Naive thymus-derived CD4-positive, alpha-beta T cell (primary cell): ENCODE measurements at places on chromosomes 16 and 17. TPM values are rescaled to one million over a fixed set of nuclear protein-coding genes. Genes with fewer than 3 reads are reported as not detected.

Gene CHD9NB
- not detected for total RNA-seq

Gene DPEP1
- not detected for total RNA-seq

DNA sequence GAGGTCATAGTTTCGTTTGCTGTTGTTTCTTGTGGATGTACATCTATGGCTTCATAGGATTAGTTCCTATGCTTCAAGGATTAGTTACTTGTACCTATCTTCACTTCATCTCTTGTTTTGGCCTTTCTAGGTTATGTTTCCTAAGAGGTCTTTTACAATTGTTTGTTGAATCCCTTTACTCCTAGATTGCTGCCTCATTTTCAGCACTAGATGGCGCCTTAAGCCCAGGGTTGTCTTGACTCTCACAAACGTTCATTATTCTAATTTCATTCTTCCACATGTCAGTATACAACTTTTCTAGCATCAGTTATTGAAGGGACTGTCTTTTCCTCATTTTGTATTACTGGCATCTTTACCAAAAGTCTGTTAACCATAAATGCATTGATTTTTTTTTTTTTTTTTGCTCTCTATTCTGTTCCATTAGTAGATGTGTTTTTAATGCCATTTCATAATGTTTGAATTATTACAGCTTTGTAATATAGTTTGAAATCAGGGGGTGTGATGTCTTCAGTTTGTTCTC lies 45.0 kb upstream of the NACA2 start:
- H3K4me3 ChIP-seq = no peak overlapping the region
- H3K27me3 ChIP-seq = no peaks in the 10 kb centered on the region
- H3K27ac ChIP-seq = no peak overlapping the region
- H3K4me1 ChIP-seq = no peaks in the 10 kb centered on the region
- no peaks in the 10 kb centered on the region for H3K36me3 ChIP-seq

Gene KRTAP3-2
- not detected for total RNA-seq

Gene CPHXL2
- total RNA-seq = not detected

DNA sequence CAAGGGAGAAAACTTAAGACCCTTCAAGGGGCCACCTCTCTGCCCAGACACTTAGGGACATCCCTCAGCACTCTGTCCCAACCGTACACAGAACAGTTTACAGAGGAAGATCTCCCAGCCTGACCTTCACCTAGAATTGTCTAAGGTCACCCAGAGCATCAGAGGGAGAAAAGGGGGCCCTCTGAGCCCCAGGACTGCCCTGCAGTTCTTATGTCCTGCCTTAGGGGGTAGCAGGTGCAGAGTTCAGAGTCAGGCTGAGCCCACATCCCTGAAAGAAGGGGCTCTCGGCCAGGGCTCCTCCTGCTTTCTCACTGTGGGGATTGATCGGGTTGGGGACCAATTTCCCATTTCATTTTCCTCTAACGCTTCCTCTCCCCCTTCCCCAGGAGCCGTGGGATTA lies 15.4 kb downstream of the CA4 start:
- no peak for DNase-seq
- peaks cover under 1% of the 10 kb centered on the region for H3K4me1 ChIP-seq
- H3K27ac ChIP-seq = no peak overlapping the region
- no peaks in the 10 kb centered on the region for H3K27me3 ChIP-seq
- H3K4me3 ChIP-seq = no peak overlapping the region

GRCh38 chr17:5355421-5356129 lies 63.9 kb downstream of the NUP88 start:
- peaks cover 14% of the 10 kb centered on the region for H3K36me3 ChIP-seq
- no peak overlapping the region for H3K27ac ChIP-seq
- no peak overlapping the region for H3K4me3 ChIP-seq

DNA sequence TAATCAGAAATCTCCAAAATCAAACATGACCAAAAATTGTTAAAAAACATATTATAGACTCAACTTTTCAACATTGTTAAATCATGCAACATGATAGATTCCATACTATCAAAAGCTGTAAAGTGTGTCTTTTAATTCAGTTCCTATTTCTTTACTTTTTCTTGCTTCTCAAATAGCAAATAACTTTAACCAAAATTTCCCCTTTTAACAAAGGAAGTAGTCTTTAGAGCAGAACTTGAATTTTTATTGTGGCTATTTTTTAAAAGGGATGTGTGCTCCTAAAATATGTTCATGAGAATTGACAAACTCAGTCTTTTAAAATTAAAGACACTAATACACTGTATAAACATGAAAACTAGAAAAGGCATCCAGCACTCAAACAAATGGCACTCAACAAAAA lies 49.1 kb downstream of the SPAG9 start:
- no peak overlapping the region for H3K4me3 ChIP-seq
- no peaks in the 10 kb centered on the region for H3K27me3 ChIP-seq
- no peaks in the 10 kb centered on the region for H3K36me3 ChIP-seq
- no peak overlapping the region for H3K27ac ChIP-seq

DNA sequence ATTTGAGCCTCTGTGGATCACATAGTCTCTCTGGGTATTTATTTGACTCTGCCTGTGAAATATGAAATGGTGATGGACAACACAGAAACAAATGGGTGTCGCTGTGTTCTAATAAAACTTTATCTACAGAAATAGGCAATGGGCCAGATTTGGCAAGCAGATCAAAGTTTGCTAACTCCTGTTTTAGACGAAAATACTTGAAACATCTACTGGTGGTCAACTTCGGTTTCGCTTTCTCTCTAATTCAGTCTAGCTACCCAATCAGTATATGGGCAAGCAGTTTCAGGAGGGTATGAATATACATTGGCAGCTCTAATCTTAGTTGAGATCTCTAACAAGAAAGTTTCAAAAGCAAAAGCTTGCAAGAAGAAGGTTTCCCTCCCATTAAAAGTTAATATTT lies 60.1 kb upstream of the DYNLRB2 start:
- H3K4me1 ChIP-seq = no peaks in the 10 kb centered on the region
- H3K36me3 ChIP-seq = no peaks in the 10 kb centered on the region
- no peak overlapping the region for H3K4me3 ChIP-seq
- no peaks in the 10 kb centered on the region for H3K27me3 ChIP-seq

Gene CLEC3A
- not detected for total RNA-seq

DNA sequence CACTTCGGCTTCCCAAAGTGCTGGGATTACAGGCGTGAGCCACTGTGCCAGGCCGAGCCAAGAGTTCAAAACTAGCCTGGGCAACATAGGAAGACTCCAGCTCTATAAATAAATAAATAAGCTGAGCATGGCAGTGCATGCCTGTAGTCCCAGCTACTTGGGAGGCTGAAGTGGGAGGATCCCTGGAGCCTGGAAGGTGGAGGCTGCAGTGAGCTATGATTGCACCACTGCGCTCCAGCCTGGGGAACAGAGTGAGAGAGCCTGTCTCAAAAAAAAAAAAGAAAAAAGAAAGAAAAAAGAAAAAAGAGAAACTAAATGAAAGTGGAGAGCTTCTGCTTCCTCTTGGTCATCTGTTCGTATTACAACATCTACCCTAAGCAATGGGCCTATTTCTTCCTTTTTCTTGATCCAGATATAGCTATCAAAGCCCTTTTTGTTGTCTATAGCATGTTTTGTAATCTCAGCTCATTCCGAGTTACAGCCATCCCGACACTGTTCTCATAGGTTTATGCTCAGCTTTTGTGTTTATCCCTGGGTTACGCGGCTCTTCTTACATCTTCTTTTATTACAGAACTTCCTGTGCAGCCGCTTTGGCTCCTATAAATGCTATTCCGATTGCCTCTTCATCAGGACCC lies 14.1 kb upstream of the MAPK3 start:
- no peaks in the 10 kb centered on the region for H3K4me1 ChIP-seq
- no peak overlapping the region for H3K27ac ChIP-seq
- H3K27me3 ChIP-seq = no peaks in the 10 kb centered on the region

DNA sequence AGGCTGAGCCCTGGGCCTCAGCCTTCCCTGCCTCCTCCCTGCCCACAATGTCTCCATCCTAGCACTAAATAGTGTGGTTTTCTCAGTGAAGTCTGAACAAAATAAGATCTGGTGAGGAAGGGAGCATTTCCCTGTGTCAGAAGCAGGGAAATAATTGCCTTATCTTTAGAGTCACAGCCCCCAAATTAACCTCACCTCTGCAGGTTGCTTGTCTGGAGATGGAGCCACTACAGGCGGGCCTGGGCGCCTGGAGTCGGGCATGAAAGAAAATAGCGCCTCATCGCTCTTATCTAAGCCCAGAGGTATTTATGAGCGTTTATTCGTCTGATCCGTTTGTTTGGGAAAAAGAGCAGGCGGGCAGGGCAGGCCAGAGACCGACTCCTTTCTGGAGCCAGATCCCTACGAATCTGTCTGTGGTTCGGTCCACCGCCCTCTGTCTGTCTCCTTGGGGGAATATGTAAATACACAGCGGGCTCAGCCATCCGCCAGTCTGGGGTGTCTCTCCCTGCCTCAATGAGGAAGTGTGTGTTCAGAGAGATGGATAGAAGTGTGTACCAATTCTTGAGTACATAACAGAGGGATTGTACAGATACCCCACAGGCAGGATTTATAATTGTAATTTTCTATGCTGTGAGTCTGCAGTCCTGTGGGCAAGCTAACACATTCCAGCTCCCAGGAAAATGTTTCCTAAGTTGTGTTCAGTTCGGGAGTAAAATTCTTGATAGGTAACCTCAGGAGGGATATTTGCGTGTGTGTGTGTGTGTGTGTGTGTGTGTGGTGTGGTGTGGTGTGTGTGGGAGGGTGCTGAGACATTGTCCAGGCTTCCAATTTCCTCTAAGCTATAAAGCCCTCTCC lies 4.3 kb downstream of the HOXB6 start:
- DNase-seq = no peak
- H3K36me3 ChIP-seq = no peaks in the 10 kb centered on the region
- no peak overlapping the region for H3K4me3 ChIP-seq

Gene HSD17B1
- total RNA-seq = 2.2 TPM

DNA sequence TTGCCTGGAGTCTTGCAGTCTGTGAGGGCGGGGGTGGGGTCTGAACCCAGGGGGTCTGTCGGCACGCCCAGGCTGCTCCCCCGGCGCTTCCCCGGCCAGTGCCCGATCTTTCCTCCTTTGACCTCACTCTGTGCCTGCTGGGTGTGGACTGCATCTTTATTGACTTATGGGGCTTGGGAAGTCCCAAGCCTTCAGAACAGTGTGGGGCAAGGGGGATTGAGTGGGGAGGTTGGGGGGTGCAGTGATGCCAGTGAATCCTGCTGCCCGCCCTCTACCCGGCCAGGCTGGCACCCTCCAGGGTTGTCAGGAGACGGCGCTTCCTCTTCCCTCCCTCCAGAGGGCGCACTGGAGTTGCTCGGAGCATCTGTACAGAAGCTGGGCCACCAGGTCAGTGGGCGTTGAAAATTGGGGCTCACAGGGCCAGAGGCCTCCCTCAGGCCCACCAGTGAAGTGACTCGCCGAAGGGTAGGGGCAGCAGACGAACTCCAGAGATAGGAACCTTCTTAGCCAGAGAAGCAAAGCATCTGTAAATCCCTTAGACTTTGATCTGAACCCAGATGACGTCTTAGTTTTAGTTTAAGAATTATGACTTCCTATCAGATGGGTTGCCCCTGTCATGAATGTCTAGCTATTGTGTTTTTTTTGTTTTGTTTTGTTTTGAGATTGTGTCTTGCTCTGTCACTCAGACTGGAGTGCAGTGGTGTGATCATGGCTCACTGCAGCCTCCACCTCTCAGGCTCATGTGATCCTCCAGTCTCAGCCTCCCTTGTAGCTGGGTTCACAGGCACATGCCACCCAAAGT lies 184.8 kb upstream of the CIBAR2 start:
- no peak overlapping the region for H3K27ac ChIP-seq
- H3K27me3 ChIP-seq = no peaks in the 10 kb centered on the region
- no peaks in the 10 kb centered on the region for H3K36me3 ChIP-seq

Gene CNGB1
- not detected for total RNA-seq

Gene ZNF19
- total RNA-seq = 2.5 and 3.6 TPM in 2 replicates

DNA sequence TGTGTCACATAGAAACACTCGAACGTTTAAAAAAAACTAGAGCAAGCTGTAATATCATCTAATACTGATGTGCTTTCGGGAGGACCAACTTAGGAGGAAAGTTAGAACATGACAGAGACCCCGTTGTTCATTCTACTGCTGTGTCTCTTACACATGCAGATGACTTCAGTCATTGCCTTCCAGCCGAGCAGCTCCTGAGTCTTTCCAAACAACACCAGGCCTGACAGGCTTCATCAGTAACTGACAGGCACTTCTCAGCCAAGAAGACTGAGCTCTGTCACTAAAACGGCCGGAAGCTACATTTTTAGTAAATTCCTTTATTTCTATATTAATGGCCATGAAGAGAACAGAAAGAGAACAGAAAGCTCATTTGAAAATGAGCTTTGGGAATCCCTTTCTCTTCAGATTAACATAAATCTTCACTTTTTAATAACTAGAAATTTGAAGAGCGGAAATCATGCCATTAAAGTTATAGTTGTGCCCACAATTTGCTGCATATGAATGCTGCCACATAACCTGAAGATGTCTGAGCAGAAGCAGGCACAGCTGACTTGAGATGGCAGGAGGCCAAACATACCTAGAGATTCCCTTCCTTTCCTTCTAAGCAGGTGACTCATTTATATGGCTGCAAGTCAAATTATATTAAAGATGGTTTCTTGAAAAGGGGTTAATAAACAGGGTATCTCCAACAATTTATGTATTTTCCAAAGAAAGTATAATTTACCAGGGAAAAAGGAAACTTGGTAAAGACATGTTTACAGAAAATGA lies 148.9 kb downstream of the ITFG1 start:
- no peaks in the 10 kb centered on the region for H3K36me3 ChIP-seq
- H3K27me3 ChIP-seq = no peaks in the 10 kb centered on the region
- no peak overlapping the region for H3K27ac ChIP-seq
- no peaks in the 10 kb centered on the region for H3K4me1 ChIP-seq
- DNase-seq = no peak

DNA sequence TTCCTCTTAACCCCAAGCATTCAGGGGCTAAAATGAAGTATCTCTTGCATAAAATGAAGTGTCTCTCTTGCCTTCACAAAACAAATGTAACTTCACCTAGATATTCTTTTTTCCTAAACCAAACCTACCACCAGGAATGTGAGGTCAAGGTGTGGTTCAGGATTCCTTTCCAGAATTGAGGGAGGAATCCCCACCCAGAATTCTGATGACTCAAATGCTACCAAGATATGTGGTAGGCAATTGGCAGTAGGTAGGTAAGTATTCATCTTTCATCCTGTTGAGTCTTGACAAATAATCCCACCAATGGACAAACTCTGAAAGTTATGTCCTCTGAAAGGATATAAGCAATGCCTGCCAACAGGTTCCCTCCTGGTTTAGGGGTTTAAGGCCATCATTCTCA lies 26.2 kb downstream of the TRIM16 start:
- H3K36me3 ChIP-seq = no peaks in the 10 kb centered on the region
- H3K4me1 ChIP-seq = no peaks in the 10 kb centered on the region
- no peaks in the 10 kb centered on the region for H3K27me3 ChIP-seq
- H3K4me3 ChIP-seq = no peak overlapping the region
- H3K27ac ChIP-seq = no peak overlapping the region
